A172 (cell line): ENCODE measurements at places on chromosomes 4 and X. TPM values are rescaled to one million over a fixed set of nuclear protein-coding genes. Genes with fewer than 3 reads are reported as not detected.

Gene CACNA1F
- not detected in 2 replicates for total RNA-seq

Gene MAGEC2
- not detected in 2 replicates for total RNA-seq

Gene PPARGC1A
- 2.1 and 3.1 TPM in 2 replicates for total RNA-seq

Gene MGAT4D
- not detected in 2 replicates for total RNA-seq

Gene ATP8A1
- not detected in 2 replicates for total RNA-seq

Gene PLP1
- not detected in 2 replicates for total RNA-seq

Gene RIBC1
- total RNA-seq: 0.48 and 2.6 TPM in 2 replicates

Gene ARHGAP36
- total RNA-seq: not detected in 2 replicates

Gene XK
- 2.0 and 2.2 TPM in 2 replicates for total RNA-seq
